Activated CD4-positive, alpha-beta T cell treated with anti-CD3 and anti-CD28 coated beads, Interleukin-2, Interleukin-6, amounts not matched to agents 100 ng/mL and 50 ng/mL, durations not matched to agents 16 hours and 8 hours (primary cell): ENCODE measurements at places on chromosomes 16 and 17.

- DNase-seq = peak; percentile 13
Measured at GRCh38 chr16:19284207-19284606, 1.3 kb upstream of the CLEC19A start.

DNA sequence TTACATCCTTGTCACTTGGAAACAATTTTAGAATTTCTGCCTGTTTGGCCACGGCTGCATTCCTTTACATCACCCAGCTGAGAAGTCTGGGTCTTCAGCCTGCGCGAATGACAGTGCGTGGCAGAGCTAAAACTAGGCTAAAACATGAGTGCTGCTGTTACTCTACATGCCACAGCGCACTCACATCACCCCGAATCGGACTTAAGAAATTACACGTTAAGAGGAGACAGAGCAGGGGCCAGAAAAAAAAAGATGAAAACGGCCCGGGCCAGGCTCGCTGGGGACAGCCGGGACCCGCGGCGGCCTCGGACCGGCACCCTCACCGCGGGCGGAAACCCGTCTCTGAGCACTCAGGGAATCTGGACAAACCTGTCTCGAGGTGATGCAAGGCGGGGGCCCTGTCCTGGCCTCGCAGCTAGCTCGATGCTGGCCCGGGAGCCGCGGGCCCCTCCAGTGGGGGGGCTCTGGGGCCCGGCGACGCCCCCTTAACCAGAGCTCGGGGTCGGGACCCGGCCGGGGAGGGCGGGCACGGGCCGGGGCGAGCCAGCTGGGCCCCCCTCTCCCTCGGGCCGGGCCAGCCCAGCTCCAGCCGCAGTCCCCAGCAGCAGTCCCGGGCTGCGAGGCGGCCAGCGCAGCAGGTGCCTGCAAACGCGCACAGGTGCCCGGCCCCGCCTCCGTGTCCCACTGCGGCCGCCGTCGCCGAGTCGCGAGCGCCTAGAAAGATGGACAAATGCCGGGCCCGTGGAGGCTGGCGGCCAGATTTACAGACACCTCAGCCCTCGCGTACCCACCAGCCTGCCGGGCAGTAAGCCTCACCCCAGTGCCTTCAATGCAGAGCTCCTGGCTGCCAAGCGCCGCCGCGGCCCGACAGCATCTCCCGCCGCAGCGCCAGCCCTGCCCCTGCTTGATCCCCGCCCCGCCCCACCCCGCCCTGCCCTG, at the start of gene AKTIP:
TSS of gene AKTIP (minus strand) at position 879 of the 939 bp plus-strand sequence. CDS start 2,950 bp downstream, outside the sequence.
- DNase-seq = peak; percentile 41

DNA sequence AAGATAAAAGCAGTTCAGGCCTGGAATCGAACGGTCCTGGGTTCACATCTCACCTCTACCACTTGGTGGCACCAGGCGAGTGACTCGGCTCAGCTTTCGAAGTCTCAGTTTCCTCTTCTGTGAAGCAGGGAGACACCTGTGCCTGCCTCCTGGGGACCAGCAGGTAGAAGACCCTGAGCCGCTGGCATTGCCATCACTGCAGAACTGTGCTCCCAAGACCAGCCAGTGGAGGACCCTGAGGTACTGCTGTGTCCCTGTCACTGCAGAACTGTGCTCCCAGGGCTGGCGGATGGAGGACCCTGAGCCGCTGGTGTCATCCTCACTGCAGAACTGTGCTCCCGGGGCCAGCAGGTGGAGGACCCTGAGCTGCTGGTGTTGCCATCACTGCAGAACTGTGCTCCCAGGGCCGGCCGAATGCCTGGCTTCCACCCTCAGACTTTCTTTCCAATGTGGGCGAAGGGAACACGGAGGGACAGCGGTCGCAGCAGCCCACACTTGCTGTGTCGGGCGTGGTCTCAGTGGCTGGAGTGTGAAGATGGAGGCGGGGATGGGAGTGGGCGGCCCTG, 8.7 kb upstream of the SLC7A5 start:
- no peak for DNase-seq

DNA sequence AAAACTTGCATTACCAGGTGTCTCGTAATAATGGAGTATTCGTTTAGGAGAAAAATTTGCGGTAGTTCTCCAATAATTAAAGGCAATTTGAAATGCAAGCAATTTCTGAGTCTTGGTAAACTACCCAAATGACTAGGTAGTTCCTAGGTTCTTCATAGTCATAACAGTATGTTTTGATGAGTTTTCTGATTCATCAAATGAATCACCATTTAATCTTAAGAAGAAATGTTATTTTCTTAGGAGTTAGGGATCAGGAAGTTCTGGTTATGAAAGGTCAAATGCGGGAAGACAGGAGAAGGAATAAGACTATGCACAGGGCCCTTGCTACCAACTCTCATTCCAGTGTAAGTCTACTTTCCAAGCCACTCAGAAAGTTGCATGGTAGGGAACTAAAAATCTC, 221.5 kb upstream of the SOX9 start:
- DNase-seq = no peak

- peak; percentile 23 for DNase-seq
Measured at GRCh38 chr17:81309140-81309858, 14.2 kb upstream of the SLC38A10 start.
